ENCODE measurements at places on chromosomes 3 and 15. TPM values are rescaled to one million over a fixed set of nuclear protein-coding genes. Genes with fewer than 3 reads are reported as not detected.

Gene ROBO2
- total RNA-seq: 0.37 TPM

Gene FILIP1L
- total RNA-seq: 15.8 TPM

Gene CPB1
- not detected for total RNA-seq

Gene TMC3
- total RNA-seq: not detected

Gene C3orf18
- 20.2 TPM for total RNA-seq

Gene UBA7
- 32.4 TPM for total RNA-seq

Gene IL17RE
- 2.0 TPM for total RNA-seq

Gene EPB42
- not detected for total RNA-seq

Gene BCHE
- 13.4 TPM for total RNA-seq

Gene GOLGA8J
- total RNA-seq: 0.11 TPM

Gene PLCL2
- total RNA-seq: 10.6 TPM
